ENCODE measurements at places on chromosomes 1 and 21. TPM values are rescaled to one million over a fixed set of nuclear protein-coding genes. Genes with fewer than 3 reads are reported as not detected.

GRCh38 chr1:180623579-180624347 is 8.1 kb upstream of the XPR1 start:
- DNase-seq = no peak

ERVH48-1 gene
- not detected for total RNA-seq

- no peak for DNase-seq
Measured at GRCh38 chr1:72601035-72601674, 318.8 kb upstream of the NEGR1 start.

GRCh38 chr1:240363315-240363714 is 248.6 kb downstream of the GREM2 start:
- no peak for DNase-seq

DNA sequence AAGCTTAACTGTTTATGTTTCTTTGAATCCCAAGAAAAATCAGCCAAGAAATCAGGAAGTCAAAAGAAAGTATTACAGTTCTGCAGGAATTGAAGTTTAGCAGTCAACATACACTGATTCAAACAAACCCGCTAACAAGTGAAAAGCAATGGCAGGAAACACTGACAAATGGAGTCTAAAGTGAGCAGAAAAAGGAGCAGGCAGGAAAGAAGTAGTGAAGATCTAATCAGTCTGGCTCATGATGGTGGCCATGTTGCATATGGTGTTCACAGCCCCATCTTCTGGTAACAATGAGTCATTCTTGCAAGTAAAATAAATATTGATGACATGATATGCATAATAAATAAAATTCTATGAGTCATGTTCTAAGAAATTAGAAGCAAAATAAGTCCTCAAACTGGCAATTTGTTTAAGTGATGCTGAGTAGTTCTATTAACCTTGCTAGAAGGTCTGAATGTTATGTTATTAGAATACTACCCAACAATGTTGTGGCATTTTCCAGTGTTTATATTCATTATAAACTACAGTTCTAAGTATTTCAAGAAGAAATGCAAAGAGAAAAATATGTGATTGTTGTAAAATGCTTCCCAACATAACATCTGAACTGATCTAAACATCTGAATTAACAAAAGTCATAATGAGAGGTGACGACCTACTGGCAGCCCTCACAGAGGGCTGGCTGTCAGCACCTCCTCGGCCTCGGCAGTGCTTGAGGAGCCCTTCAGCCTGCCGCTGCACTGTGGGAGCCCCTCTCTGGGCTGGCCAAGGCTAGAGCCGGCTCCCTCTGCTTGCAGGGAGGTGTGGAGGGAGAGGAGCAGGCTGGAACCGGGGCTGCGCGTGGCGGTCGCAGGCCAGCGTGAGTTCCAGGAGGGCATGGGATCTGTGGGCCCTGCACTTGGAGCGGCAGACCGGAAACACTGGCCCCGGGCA is 5.7 kb upstream of the ACBD6 start:
- DNase-seq = no peak

NBPF20 gene
- 4.7 TPM for total RNA-seq

CLCA2 gene
- not detected for total RNA-seq

- DNase-seq = no peak
Measured at GRCh38 chr1:34763142-34763781, 3.7 kb downstream of the GJB4 start.

GRCh38 chr21:38879912-38880576 is 74.3 kb downstream of the ETS2 start:
- no peak for DNase-seq

DNA sequence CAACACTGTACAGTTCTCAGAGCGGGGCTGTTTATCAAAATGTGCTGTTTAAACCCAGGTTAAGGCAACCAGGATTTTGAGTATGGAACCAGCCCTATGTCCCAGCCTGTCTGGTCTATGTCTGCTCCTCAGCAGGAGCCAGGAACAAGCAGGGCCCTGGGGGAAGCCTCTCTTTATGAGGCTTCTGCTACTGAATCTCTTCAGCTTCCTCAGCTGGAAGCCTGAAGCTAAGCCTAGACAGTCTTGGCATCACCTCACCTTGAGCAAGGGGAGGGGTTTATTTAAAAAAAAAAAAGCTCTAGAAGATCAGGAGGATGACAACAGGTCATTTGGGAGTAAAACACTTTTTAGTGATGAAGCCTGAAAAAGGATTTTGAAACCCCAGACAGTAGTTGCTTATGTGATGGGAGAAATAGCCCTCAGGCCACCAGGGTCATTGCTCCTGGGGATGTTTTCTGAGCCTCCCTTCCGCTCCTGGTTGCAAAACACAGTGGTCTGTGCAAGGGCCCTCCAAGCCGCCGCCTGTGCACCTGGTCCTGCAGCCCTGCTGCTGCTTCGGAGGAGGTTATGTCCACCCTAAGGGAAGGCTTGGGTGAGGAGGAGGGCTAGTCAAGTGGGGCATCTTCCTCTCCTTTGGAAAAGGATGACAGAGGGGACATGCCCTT is 21.8 kb upstream of the GRHL3 start:
- DNase-seq = no peak

DNA sequence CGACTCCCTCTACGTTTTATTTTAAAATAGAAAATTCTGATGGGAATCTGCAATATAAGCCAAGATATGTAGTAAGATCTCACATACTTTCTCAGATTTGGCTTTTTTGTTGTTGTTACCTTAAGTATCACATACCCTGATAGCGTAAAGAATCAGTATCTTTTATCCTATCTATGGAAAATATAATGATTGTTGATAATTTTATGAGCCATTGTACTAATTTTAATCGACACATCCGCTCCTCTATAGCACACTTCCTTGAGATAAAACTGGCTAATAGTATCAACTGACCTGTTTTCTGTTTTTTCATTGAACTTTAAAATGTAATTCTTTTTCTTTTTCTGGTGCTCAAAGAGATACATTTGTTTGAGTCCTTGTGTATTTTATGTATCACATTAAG is 118.7 kb downstream of the NFIA start:
- no peak for DNase-seq

DNA sequence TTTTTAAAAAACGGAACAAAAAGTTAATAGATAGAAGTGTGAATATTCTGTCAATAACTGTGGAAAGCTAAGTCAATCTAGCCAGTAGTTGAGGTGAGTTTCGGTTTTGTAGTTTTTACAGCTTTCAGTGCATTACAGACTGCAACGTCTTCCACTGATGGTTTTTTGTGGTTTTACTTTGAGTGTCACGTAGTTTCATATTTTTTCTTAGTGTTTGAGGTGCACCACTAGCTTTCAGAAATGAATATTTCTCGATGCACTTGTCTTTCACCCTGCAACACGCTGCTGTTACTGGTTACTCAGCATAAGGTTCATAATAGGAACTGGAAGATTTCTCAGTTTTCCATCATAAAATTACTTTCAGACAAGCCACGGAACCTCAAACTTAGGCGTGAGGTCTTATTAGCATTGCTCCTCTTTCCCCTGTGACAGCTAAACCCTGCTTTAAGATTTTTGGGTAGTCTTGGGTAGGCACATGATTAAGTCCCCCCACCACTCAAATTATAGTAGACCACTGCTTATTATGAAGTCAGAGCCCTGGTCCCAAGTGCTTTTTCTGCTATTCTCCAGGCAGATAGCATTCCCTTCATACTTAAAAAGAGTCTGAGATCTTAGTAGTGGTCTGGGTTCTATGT is 1412.7 kb downstream of the KCNT2 start:
- DNase-seq = no peak

DNA sequence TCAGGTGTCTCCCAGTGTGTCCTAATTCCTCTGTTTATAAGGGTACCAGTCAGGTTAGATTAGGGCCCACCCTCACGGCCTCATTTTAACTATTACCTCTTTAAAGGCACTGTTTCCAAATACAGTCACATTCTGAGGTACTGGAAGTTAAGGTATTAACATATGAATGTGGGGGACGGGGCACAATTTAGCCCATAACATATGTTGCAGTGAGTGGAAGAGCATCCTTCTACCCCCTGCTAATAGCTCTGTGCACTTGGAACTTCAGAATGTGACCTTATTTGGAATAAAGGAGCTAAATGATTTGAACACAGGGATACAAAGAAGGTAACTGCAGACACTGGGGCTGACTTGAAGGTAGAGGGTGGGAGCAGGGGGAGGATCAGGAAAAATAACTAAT is 67.3 kb upstream of the ADGRL2 start:
- no peak for DNase-seq

GRCh38 chr21:14844001-14844400 is 220.8 kb downstream of the NRIP1 start:
- DNase-seq = no peak

PRAMEF18 gene
- not detected for total RNA-seq

DNA sequence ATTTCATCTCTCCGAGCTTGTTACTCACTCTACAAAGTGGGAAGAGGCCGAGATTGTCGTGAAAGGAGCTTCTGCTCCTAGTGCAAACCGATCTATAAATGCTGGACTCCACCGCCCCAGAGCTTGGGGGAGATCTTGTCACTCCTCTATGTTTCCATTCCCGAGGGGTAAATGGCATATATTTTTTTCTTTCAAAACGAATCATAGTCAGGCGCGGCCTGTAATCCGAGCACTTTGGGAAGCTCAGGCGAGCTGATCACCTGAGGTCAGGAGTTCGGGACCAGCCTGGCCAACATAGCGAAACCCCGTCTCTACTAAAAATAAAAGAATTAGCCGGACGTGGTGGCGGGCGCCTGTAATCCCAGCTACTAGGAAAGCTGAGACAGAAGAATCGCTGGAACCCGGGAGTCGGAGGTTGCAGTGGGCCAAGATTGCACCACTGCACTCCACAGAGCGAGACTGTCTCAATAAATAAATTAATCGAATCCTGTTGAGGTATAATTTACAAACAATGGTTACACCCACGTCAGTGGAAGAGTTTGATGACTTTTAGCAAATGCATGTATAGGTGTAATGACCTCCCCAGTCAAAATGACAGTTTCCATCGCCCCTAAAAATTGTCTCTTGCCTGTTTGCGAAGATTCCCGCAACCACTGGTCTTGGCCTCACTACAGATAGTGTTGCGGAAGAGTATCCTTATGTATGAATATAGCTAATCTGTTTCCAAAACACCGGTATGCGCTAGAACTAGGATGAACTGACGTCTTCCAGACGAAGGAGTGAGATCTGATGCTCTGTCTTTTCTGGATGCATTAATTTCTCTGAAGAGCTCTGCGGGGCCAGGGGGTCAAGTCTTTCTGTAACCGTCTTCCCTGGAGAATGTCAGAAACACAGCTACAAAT is 840 bp upstream of the HEATR1 start:
- no peak for DNase-seq

TMEM269 gene
- total RNA-seq = 0.31 TPM

Data from sciatic nerve (tissue), 2 donors.